Natural killer cell (primary cell): ENCODE measurements at places on chromosomes 7 and 10.

GRCh38 chr7:55099821-55100543 is 81.2 kb downstream of the EGFR start:
- DNase-seq = no peak

DNA sequence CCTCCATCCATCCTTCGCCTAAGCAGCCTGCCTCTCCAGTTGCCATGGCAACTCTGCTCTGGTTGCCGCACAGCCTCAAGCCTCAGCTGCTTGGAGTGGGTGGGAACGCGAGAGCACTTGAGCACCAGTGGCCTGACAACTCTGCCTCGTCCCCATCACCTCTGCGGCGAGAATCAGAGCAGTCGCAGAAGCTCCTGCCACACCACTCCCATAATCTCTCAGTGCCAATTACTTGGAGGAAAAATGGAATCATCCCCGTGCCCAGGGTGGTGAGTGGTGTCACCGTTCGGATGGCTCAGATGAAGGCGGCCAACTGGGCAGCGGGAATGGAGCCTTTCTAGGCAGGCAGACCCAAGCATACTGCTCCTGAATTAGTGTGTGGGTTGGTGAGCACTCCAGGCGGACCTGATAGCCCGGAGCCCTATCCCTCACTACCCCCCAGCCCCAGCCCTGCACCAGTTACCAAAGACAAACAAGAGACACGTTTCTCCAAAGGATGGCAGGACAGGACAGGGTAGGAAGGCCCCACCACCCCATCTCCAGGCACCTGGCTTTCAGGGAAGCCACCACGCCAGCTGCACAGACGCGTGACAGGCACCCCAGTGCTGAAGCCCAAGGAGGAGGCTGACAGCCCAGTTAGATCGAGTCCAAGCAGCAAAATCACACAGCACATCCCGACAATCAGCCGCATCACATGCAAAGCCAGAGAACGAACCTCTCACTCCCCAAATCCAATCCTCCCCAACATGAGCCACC is 335.4 kb downstream of the PTPRN2 start:
- no peak for DNase-seq

GRCh38 chr10:7866176-7866575 is 47.9 kb downstream of the TAF3 start:
- DNase-seq = no peak

DNA sequence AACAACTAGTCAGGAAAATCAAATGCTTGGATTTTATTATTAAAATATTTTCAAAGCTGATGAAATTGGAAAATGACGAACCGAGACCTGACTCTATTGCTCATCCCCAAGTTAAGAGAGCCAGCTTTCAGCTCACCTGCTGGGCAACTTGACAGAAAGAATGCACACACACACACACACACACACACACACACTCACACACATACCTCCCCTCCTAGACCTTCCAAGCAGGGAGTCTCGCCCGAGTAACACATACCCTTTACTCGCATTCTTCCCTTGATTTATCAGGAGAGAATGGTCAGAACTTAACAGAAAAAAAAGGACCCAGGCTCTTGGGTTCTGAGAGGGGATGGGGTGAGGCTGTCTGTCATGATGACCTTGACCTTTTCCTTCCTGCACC is 19.1 kb downstream of the GPRIN2 start:
- no peak for DNase-seq

GRCh38 chr7:15305002-15305600 is 256.7 kb downstream of the AGMO start:
- no peak for DNase-seq

DNA sequence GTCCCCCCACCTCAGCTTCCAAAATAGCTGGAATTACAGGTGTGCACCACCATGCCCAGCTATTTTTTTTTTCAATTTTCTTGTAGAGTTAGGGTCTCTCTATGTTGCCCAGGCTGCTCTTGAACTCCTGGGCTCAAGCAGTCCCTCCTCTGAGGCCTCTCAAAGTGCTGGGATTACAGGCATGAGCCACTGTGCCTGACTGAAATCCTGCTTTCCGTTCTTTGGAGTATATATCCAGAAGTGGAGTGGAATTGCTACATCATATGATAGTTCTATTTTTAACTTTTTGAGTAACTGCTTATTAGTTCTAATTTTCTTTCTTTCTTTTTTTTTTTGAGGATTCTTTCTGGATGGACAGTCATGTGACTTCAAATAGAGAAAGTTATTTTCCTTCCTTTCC is 62.9 kb upstream of the ZMIZ2 start:
- DNase-seq = no peak

GRCh38 chr10:113042868-113043267 is 92.8 kb downstream of the TCF7L2 start:
- DNase-seq = no peak

- no peak for DNase-seq
These were observed 80.3 kb upstream of the CREB5 start for GRCh38 chr7:28332046-28332445.

- DNase-seq = no peak
These were observed 303.9 kb downstream of the TNS3 start for GRCh38 chr7:47278043-47278442.

- no peak for DNase-seq
These were observed 400.9 kb downstream of the SORCS3 start for GRCh38 chr10:105041956-105042355.

GRCh38 chr10:132615341-132616169 is 78.0 kb downstream of the INPP5A start:
- no peak for DNase-seq

DNA sequence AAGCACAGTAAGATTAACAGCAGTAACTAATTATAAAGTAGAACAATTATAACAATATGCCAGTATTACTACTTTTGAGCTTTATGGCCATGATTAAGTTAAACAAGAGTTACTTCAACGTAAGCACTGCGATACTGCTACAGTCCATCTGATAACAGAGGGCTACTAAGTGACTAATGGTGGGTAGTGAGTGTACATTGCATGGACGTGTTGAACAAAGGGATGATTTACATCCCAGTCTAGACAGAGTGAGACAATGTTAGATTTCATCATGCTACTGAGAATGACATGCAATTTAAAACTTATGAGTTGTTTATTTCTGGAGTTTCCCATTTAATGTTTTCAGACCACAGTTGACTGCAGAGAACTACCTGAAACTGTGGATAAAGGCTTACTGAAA is 45.6 kb downstream of the TPST1 start:
- no peak for DNase-seq

GRCh38 chr10:79984851-79985250 is 35.9 kb upstream of the SFTPD start:
- no peak for DNase-seq

DNA sequence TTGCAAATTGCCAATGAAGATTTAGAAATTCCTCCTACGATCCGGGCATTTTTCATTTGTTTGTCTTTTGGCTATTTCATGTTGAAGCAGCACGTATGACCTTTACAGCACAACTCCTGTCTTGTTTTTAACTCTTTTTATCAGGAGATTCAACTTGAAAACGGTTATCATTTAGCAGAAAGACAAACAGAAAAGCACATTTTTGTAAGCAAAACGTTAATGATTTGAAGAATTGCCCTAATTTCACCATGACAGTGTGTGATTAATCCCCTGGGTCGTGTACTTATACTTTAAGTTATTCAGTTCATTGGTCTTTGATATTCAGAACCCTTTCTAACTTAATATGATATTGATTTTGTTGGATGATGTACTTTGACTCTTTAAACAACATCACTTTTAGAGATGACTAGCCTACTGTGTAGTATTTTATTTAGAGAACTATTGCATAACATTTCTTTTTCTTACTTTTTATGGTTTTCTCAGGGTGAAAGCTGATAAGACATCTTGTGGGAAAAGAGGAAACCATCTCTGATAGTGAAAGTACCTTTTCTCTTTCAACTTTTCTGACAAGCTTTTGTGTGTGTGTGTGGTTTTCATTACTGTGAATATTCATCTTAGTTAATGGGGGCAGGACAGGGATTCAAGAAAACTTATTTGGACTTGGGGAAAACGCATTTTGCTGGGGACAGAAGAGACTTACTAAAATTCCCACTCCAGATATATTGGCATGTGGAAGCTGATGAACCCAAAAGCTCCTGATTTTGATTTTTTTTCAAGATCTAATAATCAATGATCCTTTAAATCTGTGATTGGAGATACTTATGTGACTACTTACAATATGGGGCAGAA is 8.1 kb downstream of the HHEX start:
- DNase-seq = no peak

GRCh38 chr10:52701647-52702046 is 70.9 kb downstream of the MBL2 start:
- no peak for DNase-seq

GRCh38 chr10:109852475-109853037 is 70.8 kb downstream of the XPNPEP1 start:
- DNase-seq = peak; percentile 82
